Activated CD4-positive, alpha-beta memory T cell treated with anti-CD3 and anti-CD28 coated beads, Interleukin-2, amount 10 ng/mL, durations not matched to agents 7 days and 5 days (primary cell): ENCODE measurements at places on chromosomes 13 and 19. TPM values are rescaled to one million over a fixed set of nuclear protein-coding genes. Genes with fewer than 3 reads are reported as not detected.

DNA sequence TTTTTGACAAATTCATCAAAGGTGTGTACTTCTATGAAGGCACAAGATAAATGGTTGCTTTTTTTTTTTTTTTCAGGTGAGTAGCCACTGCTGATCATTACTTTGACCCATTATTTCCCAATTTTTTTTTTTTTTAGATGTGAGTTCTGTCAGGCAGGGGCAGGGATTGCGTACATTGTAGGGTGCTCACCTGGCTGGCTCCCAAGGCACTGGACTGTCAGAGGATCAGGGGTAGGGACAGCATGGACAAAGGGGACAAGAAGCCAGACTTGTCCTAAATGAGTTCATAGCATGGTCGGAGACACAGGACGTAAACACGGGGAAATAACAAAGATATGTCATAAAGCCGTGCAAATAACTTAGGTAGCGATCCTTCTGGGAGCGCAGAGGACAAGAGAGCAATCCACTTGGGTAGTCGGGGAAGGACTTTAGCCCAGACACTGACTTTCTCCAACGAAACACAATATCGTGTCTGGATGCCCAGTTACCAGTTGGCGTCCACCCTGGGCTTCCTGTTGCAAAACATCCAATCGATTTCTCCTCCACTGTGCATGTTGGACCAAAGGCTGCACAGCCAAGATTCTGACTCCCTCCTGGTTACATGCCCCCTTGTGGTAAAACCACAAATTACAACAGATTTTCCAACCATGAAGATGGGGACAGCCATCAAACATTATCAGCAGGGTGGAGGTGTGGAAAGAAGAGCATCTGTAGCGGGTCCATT lies 27.5 kb upstream of the KATNAL1 start:
- DNase-seq = peak; percentile 21

GRCh38 chr13:49058761-49059160 lies 83.0 kb downstream of the FNDC3A start:
- no peak for DNase-seq

DNA sequence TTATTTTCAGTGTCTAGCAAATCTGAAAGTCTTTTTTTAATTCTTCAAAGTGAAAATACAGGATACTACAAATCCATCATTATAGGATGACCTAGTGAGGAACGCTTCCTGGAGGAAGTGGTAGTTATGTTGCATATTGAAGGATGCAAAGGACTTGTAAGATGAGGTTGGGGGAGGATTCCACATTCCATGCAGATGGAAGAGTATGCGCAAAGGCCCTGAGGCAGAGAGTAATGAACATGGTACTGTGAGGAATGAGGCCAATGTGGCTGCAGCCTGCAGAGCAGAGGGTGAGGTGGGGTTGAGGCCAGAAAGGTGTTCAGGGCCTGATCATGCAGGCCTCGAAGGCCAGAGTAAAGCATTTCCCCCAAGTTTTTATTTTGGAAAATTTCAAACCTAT lies 202.8 kb downstream of the MTUS2 start:
- no peak for DNase-seq

- no peak for DNase-seq
Measured at GRCh38 chr19:51066393-51067186, 1.7 kb upstream of the KLK13 start.

KCTD4 gene
- total RNA-seq = not detected
